ENCODE measurements at places on chromosomes 6 and 20. TPM values are rescaled to one million over a fixed set of nuclear protein-coding genes. Genes with fewer than 3 reads are reported as not detected.
A peak's percentile ranks its signal among the peaks of the same experiment; 100 is the strongest.

- DNase-seq = peak; percentile 15
Observed at GRCh38 chr6:56046576-56046975, 171.2 kb upstream of the BMP5 start.

DNA sequence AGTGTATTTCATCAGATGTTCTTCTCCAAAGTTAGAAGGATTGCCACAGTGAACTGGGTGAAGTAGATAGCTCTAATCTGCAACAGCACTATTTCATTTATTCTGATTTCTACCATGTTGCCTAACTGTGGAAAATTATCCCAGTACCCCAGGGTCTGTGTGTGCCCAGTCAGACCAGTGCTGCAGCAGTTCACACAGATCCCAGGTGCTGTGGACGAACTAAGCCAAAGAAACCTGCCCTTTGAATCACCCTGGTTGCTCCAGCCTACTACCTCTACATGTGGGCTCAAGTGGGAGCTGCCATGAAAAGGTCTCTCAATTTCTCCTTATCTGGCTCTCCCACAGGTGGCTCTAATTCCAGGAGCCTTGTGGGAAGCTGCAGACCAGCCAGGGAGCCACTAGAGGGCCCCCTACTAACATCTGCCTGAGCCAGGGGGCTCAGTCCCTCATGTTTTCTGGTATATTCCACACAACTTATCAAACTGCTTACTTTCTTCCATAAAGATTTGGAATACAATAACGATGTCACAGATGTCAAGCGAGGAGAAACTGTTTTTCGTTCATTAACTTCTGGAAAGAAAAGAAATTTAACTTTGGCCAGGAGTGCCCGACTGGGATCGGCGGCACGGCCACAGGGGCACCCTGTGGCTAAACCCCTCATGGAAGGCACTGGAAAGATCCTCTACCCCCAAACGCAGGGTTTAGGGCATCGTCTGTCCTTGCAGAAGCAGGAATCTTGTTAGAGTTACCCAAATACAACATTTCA, 31.6 kb upstream of the LY86 start:
- DNase-seq = peak; percentile 36

The PRSS16 gene
- 0.49 TPM for total RNA-seq

The GPR63 gene
- 1.0 TPM for total RNA-seq

The HELZ2 gene
- total RNA-seq = 10.6 TPM

The RWDD1 gene
- 73.3 TPM for total RNA-seq

The COL11A2 gene
- total RNA-seq = 1.3 TPM

The KHDC1L gene
- total RNA-seq = not detected

Measured in left ventricle myocardium inferior (tissue), 1 donor.